ENCODE measurements at places on chromosomes 5 and 9.

DNA sequence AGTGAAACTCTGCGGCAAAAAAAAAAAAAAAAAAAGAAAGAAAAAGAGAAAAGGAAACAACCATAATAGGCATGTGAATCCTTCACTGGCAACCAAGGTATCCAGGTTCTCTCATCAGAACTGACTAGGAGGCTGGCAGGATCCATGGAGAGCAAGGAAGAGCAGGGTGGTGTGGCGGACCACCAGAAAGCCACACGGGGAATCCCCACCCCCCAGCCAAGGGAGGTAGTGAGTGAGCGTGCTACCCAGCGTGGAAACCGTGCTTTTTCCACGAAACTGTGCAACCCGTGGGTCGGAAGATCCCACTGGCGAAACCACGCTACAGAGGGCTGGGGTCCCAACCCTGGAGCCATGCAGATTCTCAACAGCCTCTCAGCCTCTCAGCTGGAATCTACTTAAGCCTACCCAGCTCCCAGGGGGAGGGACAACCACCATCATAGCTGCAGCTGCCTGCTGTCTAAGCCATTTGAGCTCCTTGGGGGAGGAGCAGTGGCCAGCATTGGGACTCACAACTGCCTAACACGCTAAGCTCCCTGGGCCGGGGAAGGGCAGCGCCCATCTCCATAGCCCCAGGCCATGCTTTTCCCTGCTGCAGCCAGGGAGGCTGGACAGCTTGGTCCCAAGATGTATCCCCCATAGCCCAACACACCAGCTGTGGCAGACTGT is 91.6 kb downstream of the PRELID2 start:
- DNase-seq: no peak

DNA sequence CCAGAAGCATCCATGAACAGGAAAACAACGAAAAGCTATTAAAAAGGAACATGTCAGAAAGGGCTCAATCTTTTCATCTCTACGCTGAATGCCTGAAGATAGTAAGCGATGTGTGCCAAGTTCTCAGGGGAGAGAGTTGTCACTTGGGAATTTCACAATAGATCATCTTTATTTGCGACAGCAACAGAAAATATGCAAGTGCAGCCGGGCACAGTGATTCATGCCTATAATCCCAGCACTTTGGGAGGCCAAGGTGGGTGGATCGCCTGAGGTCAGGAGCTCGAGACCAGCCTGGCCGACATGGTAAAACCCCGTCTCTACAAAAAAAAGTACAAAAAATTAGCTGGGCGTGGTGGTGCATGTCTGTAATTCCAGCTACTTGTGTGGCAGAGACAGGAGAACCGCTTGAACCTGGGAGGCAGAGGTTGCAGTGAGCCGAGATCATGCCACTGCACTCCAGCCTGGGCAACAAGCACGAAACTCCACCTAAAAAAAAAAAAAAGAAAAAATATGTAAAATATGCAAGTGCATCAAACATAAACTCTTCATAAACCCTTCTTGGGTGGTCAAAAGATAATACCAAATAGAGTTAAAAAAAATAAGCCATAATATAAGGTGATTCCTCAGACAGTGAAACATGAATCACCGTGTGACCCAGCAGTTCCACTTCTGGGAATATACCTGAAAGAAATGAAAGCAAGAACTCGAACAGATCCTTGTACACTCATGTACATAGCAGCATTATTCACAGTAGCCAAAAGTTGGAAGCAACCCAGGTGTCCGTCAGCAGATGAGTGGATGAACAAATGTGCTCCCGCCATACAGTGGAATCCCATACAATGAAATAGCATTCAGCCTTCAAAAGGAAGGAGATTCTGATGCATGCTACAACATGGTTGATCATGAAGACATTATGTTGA is 16.2 kb downstream of the SFXN1 start:
- DNase-seq: no peak

- no peak for DNase-seq
Measured at GRCh38 chr9:22160221-22160620, 151.1 kb upstream of the CDKN2B start.

DNA sequence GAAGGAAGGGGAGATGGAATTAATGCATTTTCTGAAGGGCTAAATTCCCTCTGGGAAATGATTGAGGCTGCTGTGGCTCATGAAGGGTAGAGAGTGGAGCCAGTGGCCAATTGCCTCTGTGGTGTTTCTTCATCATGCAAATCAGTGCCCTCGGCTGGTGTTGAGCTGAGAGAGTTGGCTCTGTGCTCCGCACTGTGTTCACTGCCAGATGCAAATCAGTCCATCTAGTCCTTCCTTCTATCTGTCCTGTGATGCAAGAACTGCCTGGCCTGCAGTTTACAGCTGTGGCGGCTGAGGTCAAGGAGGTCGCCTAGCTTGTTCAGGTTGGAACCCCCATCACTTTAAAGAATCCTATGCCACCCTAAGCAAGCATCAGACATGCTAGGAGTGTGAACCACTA is 6.0 kb downstream of the TMEM171 start:
- DNase-seq: no peak

GRCh38 chr5:134006115-134006514 is 1.3 kb upstream of the VDAC1 start:
- no peak for DNase-seq

DNA sequence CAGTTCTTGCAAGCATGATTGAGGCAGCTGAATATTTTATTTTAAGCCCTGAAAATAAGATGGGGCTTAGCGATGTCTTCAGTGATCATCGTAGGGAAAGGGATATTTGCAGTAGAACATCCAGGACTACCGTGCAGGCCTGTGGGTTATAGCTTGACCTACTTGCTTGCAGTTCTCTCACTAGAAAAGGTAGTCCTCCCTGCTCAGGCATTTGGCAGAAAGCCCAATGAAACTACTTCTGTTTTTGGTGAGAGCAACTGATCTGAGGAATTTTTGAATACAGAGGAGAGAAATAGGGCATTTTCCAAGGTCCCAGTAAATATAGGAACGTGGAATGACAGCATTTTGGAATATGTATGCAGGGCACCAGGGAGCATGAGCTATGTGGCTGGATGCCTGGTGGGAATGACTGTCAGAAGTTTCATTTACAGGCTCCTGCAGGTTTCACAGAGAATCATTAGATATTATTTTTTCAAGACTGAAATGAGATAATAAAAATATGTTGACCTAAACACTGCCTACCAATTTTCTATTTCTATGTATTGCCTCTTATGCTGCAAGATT is 417.9 kb upstream of the ACTBL2 start:
- DNase-seq: no peak

DNA sequence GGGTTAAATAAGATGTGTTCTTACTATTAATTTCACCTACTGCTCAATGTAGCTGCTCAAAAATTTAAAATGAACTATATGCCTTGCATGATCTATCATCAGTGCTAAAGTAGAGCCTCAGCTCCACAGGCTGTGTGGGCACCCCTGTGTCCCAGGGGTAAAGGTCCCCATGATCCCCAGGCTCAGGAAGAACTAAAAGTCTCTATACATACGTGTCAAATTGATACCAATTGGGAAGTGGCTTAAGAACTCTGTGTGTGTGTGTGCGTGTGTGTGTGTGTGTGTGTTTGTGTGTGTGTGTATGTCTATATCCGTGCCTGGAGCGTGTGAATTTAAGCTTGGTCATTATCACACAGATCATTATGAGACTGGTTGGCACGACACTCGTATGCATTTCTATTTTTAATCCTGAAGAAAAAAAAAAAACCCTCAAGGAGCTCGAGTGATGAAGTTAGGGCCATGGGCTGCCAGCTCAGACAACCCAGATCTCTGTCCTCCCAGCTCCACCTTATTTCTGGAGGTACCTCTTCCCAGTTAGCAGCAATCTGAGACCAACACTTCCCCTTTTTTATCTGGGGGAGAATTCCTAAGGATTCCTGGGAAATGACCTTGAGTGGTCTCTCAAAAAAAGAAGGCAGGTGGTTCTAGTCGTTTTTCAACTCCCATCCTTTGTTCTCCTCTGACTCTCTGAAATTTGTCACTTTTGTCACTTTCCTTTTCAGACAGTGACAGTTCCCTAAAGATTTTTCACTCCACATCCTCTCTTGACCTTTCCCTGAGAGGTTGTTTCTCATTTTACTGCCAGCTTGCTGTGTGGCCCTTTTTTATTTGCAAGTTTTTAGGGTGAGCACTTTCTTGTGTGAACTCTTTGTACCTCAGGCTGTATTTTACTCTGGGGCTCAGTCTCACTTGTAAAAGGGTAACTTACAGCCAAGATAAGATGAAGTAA is 45.7 kb upstream of the CTXN3 start:
- no peak for DNase-seq

- DNase-seq: no peak
Measured at GRCh38 chr9:134622896-134623257, 18.7 kb upstream of the COL5A1 start.

DNA sequence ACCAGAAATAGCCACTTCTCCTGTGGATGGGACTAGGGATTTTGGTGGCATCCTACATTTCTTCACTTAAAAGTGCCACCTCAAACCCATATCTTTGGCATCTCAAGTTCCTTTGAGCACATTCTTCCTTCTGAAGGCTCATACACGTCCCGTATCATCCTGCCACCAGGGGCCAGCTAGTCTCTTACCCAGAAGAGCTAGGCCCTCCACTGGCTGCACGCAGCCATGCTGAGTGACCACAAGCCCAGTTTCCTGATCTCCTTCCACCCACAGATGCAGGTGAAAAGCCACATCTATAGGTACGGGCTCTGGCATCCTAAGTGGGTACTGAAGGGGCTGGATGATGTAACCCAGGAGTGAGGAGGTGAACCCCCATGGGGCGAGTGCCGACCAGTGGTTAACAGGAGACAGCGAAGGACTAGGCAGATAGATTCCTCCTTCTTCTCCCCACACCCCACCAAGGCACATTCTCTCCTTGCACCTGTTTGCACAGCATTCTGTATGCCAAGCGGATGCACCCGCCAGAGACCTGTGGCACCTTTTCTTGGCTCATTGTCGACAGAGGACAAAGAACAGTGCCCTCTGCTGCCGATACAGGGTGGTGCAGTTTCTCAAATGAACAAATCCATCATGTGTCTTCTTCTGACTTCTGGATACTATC is 14.4 kb upstream of the SCGB3A1 start:
- no peak for DNase-seq

GRCh38 chr5:160852049-160852448 is at the start of gene ATP10B:
ATP10B (minus strand) TSS chr5:160852211; CDS start chr5:160688074, 164,137 bp downstream.
- no peak for DNase-seq

GRCh38 chr9:89868100-89868499 is 263.3 kb downstream of the GADD45G start:
- no peak for DNase-seq

DNA sequence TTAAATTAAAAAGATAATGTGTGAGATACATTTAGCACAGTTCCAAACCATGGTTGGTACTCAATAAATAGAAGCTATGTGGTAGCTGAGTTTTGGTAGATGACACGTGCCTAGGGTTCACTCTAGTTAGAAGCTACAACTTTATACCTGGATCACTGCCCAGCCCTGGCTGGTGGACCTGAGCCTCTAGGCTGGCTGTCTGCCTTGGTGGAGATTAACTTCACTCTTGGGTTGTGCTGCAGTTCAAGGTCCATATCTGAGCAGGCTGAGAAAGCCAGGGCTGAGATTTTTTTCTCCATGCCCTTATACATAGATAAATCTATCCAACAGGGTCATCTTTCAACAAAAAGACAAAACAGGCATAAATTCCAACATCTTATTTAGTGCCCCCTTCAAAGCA is 44.6 kb upstream of the SPDL1 start:
- no peak for DNase-seq

- no peak for DNase-seq
Measured at GRCh38 chr5:89128906-89129625, 246.1 kb upstream of the MEF2C start.

DNA sequence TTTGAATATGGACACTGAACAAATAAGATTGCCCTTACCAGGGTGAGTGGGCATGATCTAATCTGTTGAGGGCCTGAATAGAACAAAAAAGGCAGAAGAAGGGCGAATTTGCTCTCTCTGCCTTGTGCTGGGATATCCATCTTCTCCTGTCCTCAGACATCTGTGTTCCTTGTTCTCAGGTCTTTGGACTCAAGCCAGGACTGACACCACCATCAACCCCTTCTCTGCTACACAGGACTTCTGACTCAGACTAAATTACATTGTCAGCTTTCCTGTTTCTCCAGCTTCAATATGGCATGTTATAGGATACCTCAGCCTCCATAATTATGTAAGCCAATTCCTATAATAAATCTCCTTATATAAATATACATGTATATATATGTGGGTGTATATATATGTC is 40.8 kb upstream of the SLCO6A1 start:
- no peak for DNase-seq

GRCh38 chr5:156798201-156798600 is 51.9 kb upstream of the PPP1R2B start:
- no peak for DNase-seq

DNA sequence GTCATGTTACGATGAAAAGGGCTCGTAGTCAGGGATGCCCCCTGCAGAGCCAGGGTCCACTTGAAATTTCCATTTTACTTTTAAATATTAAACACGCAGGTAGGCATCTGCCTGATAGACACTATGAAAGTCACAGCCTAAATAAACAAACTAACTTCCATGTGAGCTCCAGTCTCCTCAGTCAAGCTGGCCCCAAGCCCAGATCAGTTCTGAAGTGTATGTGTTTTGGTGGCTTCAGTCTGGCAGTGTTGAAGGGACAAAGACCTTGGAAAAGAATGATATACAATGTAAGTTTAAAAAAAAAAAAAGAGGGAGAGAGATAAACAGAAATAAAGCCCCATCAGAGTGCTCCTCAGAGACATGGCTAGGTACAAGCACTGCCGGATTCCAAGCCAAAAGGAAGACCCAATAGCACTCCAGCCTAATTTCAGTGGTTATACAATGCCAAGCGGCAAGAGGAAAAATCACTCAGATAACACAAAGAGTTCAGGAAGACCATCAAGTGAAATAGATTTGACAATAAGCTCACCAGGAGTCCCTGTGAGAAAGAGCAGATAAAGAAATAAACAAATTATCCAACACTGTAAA is 181.0 kb downstream of the BNC2 start:
- DNase-seq: no peak

- no peak for DNase-seq
Measured at GRCh38 chr5:155056644-155057269, 43.2 kb downstream of the KIF4B start.

DNA sequence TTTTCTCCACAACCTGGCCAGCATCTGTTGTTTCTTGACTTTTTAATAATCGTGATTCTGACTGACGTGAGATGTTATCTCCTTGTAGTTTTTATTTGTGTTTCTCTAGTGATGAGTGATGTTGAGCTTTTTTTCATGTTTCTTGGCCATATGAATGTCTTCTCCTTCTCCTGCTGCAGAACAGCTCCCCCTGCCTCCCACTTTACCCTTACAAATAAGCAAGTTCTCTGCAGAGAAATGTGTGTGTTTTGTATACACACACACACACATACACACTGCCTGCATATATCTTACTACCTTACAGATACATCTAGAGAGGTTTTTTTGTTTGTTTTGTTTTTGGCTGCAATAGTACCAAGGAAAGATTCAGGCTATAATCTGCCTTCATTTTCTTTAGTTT is 88.7 kb upstream of the PHF24 start:
- DNase-seq: no peak

All from cortex of kidney (tissue), 1 donor.